Ascending aorta (tissue), 2 donors: ENCODE measurements at places on chromosomes 12 and 14.

GRCh38 chr14:91241863-91242262 lies 2.6 kb downstream of the GPR68 start:
- DNase-seq = no peak

DNA sequence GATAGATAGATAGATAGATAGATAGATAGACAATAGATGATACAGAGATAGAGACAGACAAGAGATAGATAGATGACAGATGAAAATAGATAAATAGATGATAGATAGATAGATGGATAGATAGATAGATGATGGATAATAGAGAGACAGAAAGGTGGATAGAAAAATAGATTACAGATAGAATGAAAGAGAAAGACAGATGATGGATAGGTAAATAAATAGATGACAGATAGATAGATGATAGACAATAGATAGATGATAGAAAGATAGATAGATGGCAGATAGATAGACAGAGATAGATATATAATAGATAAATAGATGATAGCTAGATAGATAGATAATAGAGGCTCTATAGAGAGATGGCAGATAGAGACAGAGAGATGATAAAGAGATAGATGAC lies 523.0 kb downstream of the BCL11B start:
- DNase-seq = no peak

DNA sequence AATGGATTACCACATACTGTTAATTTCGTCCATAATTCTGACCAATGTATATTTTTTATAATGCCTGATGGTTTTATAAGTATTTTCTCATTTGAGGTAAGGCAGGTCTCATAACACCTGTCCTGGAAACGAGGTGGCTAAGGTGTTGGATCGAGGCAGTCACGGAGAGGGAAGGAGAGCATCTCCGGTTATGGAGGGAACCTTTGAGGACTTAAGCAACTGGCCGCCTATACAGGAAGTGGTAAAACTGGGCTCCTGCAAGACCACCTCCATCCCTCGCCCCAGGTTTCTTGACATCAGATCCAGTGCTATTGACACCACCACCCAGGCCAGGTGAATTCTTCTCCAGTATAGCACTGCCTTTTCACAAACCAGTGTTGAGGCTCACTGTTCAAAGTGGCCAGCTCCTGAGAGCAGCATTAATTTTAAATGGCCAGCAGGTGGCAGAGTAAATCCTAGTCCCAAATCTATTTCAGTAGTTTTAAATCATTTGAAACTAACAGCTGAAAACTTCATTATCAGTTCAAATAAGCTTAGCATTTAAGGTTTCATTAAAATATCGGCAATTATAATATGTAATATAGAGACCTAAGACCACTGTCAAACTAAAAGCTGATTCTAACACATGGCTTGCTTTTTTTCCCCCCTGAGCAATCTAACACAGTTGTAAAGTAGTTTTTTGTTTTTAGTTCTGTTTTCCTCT lies 100.8 kb downstream of the PPM1A start:
- no peak for DNase-seq

DNA sequence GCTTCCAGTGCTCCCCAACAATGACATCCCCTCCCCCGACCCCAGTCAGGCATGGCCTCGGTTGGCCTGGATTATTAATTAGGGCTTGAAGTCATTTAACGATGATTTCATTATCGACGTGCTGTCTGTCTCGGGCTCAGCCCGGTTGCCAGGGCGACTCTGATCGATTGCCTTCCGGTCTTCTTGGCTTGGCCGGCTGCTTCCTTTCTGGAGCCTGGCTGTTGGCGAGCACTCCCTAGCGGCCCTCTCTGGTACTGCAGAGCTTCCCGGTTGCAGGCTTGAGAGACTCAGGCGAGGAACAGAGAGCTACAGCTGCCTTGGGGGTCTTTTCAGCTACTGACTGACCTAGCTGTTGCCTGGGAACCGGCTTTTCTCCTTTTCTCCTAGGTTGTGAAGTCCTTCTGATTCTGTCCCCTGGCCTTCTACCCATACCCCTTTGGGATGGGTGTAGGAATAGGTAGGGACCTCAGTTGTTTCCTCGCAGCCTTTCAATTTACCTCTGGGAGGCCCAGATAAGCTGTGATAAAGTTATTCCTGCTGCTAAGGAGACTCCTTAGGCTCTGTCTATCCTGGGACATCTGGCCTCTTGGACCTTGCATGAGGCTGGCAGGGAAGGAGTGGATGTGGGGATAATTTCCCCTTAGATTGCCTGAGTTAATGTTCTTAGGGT lies 5.5 kb upstream of the CISTR start:
- DNase-seq = peak; percentile 89

DNA sequence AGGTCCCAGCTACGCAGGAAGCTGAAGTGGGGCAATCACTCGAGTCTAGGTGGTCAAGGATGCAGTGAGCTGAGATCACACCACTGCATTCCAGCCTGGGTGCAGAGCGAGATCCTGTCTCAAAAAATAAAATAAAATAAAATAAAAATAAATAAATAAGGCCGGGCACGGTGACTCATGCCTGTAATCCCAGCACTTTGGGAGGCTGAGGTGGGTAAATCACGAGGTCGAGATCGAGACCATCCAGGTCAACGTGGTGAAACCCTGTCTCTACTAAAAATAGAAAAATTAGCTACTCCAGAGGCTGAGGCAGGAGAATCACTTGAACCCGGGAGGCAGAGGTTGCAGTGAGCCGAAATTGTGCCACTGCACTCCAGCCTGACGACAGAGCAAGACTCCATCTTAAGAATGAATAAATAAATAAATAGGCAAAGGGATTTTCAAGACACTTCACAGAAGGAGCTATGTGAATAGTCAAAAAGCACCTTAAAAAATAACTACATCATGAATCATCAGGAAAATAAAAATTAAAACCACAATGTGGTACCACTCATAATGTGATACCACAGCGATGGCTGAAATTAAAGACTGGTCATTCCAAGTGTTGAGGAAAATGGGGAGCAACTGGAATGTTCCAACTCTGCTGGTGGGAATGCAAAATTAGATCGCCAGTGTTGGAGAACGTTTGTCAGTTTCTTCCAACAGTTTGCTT lies 92.9 kb upstream of the TBX3 start:
- no peak for DNase-seq

DNA sequence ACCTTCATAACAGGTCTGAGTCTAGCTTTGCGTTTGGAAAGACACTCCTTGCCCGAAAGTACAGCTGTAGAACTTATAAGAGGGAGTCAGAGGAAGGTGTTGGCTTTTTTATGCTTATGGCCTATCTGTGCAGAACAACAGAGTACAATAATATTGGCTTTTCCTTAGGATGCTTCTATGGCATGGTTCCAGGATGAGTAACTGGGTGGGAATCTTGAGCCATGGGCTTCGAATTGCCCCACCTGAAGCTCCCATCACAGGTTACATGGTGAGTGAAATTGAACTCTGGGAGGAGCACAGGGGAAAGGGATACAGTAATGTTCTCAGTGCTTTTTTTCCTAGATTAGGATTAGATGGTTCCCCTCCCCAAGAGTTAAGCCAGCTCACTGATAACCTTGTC lies 13.0 kb downstream of the PARP2 start:
- no peak for DNase-seq

DNA sequence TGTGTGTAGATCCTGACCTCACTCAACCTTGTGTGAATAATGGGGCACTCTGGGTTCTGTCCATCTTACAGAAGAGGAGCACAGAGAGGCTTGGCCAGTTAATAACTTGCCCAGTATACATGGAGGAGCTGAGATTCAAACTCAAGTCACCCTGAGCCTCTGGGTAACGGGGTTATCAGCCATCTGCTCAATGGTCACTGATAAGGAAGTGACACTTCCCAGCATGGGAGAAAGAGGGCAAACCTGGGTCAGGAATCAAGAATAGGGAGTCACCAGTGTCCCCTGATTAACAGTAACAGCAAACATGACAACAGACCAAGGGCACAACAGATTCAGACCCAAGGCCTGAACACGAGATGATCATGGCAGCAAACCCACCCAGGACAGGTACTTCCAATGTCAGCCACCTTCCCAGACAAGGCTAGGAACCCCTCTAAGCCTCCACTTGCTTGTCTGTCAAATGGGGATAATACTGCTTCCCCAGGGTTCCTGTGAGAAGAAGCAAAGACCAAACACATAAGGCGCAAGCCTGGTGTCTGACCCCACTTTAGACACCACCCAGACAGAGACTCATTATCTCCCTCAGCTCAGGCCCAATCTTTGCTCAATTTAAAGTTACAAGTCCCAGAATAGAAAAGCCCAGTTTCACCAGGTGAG lies 3.6 kb downstream of the CCDC85C start:
- DNase-seq = no peak
